Breast epithelium (tissue), 4 donors: ENCODE measurements at places on chromosomes 1 and 21.

GRCh38 chr1:165129568-165130164 is 226.8 kb downstream of the LMX1A start:
- H3K27me3 ChIP-seq: peaks cover 8% of the 10 kb centered on the region
- DNase-seq: peak; percentile 61
- H3K4me1 ChIP-seq: no peaks in the 10 kb centered on the region
- no peak overlapping the region for H3K27ac ChIP-seq

- no peaks in the 10 kb centered on the region for H3K27me3 ChIP-seq
- H3K4me1 ChIP-seq: peaks cover 9% of the 10 kb centered on the region
- DNase-seq: no peak
- H3K27ac ChIP-seq: peak overlapping the region; percentile 59
Observed at GRCh38 chr1:183029591-183030000, 6.4 kb downstream of the LAMC1 start.

GRCh38 chr1:20342294-20343148 is 51.8 kb downstream of the VWA5B1 start:
- H3K27me3 ChIP-seq: no peaks in the 10 kb centered on the region
- no peaks in the 10 kb centered on the region for H3K4me1 ChIP-seq
- DNase-seq: no peak

DNA sequence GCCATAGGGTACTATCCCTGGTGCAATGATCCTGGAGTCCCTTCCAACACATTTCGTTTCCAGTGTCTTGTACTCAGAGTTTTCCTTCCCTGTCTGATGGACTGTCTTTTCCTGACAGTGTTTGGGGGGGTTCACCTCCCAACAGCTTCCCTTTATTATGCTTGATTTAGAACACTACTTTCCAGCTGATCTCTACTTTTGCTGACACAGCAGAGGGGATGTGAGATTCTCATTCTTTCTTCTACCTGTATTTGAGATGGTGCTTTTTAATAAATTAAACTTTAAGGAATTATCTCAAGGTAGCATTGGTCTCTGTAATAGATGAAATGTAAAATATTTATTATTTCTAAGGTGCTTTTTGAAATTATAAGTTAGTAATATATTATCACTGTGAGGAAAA is 41.0 kb downstream of the SLC35A3 start:
- H3K4me1 ChIP-seq: no peaks in the 10 kb centered on the region
- no peak overlapping the region for H3K27ac ChIP-seq
- no peak overlapping the region for H3K4me3 ChIP-seq
- DNase-seq: no peak
- H3K36me3 ChIP-seq: no peaks in the 10 kb centered on the region

GRCh38 chr1:201109651-201110050 is 2.6 kb downstream of the CACNA1S start:
- no peak for DNase-seq
- no peak overlapping the region for H3K4me3 ChIP-seq
- H3K36me3 ChIP-seq: no peaks in the 10 kb centered on the region
- H3K27me3 ChIP-seq: peaks cover 7% of the 10 kb centered on the region
- no peak overlapping the region for H3K27ac ChIP-seq

- no peaks in the 10 kb centered on the region for H3K27me3 ChIP-seq
- H3K4me1 ChIP-seq: peaks cover 42% of the 10 kb centered on the region
- H3K27ac ChIP-seq: peak overlapping the region; percentile 30
- no peak for DNase-seq
Observed at GRCh38 chr21:34799092-34799491, 130.3 kb downstream of the CLIC6 start.

GRCh38 chr1:226862890-226863289 is 7.5 kb upstream of the PSEN2 start:
- H3K27me3 ChIP-seq: no peaks in the 10 kb centered on the region
- no peaks in the 10 kb centered on the region for H3K4me1 ChIP-seq
- DNase-seq: no peak
- no peaks in the 10 kb centered on the region for H3K36me3 ChIP-seq
- no peak overlapping the region for H3K27ac ChIP-seq

GRCh38 chr1:67676287-67676686 is 8.7 kb upstream of the GADD45A start:
- no peaks in the 10 kb centered on the region for H3K36me3 ChIP-seq
- no peak for DNase-seq
- no peak overlapping the region for H3K4me3 ChIP-seq
- H3K27me3 ChIP-seq: no peaks in the 10 kb centered on the region

DNA sequence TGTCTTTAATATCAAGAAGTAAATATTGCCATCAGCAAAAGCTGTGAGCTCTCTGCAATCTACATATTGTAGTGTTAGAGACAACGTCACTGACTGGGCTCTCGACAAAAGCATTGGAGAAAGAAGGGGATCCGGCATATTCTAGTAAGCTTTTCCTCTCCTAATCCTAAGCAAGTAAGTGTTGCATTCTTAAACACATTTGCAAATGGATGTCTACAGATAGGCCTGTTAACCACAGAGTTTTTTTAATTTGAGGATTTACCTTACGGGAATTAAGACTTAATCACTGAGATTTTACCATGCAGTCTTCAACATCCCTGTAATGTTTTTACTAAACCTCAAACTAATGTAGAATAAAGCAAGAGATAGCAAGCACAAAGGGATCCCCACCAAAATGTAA is 426.5 kb upstream of the CAMK1G start:
- DNase-seq: no peak
- no peak overlapping the region for H3K4me3 ChIP-seq
- H3K4me1 ChIP-seq: no peaks in the 10 kb centered on the region

- no peak for DNase-seq
- no peak overlapping the region for H3K27ac ChIP-seq
- H3K4me1 ChIP-seq: no peaks in the 10 kb centered on the region
- H3K27me3 ChIP-seq: no peaks in the 10 kb centered on the region
- H3K36me3 ChIP-seq: no peaks in the 10 kb centered on the region
Observed at GRCh38 chr1:37070126-37070525, 35.8 kb upstream of the GRIK3 start.

DNA sequence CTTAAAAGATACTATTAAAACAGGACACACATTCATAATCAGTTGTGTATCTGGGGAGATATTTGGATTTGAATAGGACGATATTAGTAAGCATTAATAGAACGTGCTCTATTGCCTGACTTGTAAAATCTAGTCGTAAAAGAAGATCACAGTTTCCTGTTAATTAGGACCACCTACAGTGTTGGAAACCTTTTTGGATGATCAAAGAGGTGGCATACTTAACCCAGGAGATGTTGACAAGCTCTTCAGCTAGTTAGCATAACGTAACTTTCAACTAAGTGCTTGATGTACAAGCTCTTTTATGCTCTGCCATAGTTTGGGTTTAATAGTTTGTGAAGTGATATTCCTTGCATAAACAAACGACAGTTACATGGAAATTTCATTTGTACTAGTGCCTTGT is 293.3 kb upstream of the NR5A2 start:
- H3K4me3 ChIP-seq: no peak overlapping the region
- H3K36me3 ChIP-seq: no peaks in the 10 kb centered on the region
- no peak for DNase-seq
- H3K27ac ChIP-seq: no peak overlapping the region

DNA sequence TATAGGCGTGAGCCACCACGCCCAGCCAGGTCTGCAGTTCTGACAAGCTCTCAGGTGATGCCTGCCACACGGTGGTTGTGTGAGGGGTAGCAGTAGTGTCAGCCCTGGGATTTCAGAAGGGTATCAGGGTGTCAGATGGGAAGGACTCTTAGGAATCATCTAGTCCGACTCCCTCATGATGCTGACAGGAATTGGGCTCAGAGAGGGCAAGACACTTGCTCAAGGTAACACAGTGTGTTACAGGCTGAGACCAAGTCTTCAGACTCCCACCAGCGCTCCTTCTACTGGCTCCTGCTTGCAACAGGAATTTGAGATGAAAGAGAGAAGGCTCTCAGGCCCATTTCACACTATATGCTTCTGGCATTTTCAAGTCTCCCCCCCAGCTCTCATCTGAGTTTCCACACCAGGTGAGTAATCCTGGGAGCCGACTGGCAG is 6.9 kb downstream of the HTR1D start:
- no peaks in the 10 kb centered on the region for H3K4me1 ChIP-seq
- H3K36me3 ChIP-seq: no peaks in the 10 kb centered on the region
- peaks cover 19% of the 10 kb centered on the region for H3K27me3 ChIP-seq
- H3K27ac ChIP-seq: no peak overlapping the region
- no peak overlapping the region for H3K4me3 ChIP-seq
- no peak for DNase-seq

GRCh38 chr21:45887788-45888187 is 93.8 kb upstream of the COL6A1 start:
- no peak overlapping the region for H3K4me3 ChIP-seq
- no peaks in the 10 kb centered on the region for H3K27me3 ChIP-seq
- H3K27ac ChIP-seq: no peak overlapping the region
- H3K4me1 ChIP-seq: no peaks in the 10 kb centered on the region
- no peak for DNase-seq
- H3K36me3 ChIP-seq: no peaks in the 10 kb centered on the region

GRCh38 chr21:42562816-42563215 is 49.2 kb downstream of the SLC37A1 start:
- H3K27ac ChIP-seq: no peak overlapping the region
- no peaks in the 10 kb centered on the region for H3K36me3 ChIP-seq
- H3K27me3 ChIP-seq: no peaks in the 10 kb centered on the region
- no peaks in the 10 kb centered on the region for H3K4me1 ChIP-seq

DNA sequence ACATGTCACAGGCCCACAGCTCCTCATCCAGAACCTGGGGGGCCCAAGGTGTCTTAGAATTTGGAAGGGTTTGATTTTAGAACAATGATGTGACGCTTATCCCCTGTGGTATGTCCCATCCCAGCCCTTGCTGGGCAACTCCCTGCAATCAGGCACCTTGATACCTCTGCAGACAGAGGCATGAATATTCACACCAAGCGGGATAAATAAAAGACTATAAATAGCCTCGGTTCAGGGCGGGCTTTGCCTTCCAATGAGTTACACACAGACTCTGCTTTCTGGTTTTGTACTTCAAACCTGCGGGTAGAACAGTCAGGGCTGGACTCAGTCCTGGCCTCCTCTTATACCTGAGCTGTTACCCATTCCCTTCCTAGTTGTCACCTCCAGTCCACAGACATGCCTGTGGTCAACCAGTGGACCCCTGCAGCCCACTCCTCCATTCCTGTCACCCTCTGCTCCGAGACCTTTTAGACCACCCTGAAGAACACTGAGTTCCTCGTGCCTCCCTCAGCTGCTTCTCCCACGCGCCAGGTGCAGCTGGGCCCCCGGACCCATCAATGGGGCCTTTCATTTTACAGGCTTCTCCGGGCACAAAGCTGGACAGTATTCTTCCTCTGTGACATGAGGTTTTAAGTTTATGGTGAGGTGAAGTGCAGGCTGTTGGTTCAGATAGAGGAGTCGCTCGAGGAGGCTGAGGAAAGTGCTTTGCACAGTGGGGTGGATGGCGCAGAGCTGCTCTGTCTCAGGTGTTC is 120.1 kb upstream of the TNR start:
- H3K27ac ChIP-seq: no peak overlapping the region
- no peak overlapping the region for H3K4me3 ChIP-seq
- DNase-seq: no peak
- no peaks in the 10 kb centered on the region for H3K27me3 ChIP-seq
- no peaks in the 10 kb centered on the region for H3K36me3 ChIP-seq

GRCh38 chr1:19411612-19412011 is 73.7 kb downstream of the CAPZB start:
- H3K4me3 ChIP-seq: no peak overlapping the region
- no peaks in the 10 kb centered on the region for H3K36me3 ChIP-seq
- no peak for DNase-seq
- H3K27me3 ChIP-seq: no peaks in the 10 kb centered on the region
